ENCODE measurements at places on chromosomes 3 and 15. TPM values are rescaled to one million over a fixed set of nuclear protein-coding genes. Genes with fewer than 3 reads are reported as not detected.

The BDH1 gene
- total RNA-seq = not detected

GRCh38 chr3:132016061-132017041 is 18.5 kb downstream of the CPNE4 start:
- no peak for DNase-seq

DNA sequence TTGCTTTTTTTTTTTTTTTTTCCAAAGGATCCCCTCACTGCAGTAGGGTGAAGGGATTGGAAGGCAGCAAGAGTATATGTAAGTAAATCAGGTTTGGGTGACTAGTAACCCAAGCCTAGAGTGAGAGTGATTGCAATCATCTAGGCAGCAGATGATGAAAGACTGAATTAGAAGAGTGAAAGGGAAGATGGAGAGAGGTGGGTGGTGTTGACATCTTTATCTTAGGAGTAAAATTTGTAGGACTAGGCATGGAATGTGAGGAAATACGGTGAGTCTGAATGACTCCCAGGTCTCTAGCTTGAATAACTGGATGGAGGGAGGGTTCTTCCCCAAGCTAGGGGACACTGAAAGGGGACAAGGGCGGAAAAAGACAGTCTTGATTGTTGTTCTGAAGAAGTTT is 63.4 kb downstream of the TPRG1 start:
- DNase-seq = no peak

GRCh38 chr3:147197739-147198138 is 208.6 kb downstream of the ZIC4 start:
- DNase-seq = no peak

DNA sequence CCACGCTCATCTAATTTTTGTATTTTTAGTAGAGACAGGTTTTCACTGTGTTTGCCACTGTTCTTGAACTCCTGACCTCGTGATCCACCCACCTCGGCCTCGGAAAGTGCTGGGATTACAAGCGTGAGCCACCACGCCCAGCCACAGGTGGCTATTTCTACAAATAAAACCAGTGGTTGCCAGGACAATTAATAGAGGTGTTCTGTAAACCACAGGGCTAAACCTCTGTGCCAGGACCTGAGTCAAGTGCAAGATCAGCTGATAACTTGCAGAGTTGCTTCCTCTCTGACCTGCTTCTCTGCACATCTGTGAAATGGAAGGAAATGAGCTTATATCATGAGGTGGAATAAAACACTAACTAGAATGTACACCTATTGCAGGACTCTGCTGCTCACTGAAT is 72.8 kb downstream of the CD200R1L start:
- peak; percentile 68 for DNase-seq

DNA sequence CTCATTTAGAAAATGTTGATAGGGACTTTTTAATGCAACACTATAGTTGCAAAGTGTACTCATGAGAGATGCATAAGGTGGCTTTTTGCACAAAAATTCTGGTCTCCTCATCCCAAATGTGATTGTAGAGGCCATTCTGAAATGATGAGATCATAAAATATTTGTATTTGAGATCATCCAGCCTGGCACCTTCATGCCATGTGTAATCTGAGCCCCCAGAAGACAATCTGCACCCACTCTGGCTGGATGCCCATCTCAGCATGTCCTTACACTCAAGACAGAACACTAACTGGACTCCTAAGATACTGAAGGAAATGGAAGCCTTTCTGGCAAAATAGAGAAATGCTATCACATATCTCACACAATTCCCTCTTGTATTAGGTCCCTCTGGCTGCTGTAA is 49.2 kb downstream of the SLC7A14 start:
- no peak for DNase-seq

GRCh38 chr3:53680028-53680427 is 166.2 kb downstream of the CHDH start:
- no peak for DNase-seq

The ADAMTSL3 gene
- not detected for total RNA-seq

DNA sequence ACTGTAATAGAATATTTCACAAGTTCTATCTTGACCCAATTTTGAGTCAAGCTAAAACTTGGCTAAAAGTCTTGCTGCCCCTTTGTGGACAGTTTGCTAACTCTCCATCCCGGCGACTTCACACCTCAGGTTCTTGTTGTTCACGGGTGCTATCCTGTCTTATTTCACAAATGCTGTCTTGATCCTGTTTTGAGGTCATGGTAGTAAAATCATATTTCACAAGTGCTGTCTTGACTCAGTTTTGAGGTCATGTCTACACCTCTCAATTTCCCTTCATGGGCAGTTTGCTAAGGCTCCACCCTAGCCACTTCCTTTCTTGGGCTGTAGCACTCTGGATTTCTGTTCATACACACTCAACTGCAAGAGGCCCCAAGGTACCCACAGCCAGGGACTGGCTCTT is 45.0 kb upstream of the GK5 start:
- DNase-seq = no peak

GRCh38 chr3:120369037-120369467 is 19.9 kb upstream of the LRRC58 start:
- no peak for DNase-seq

GRCh38 chr3:153110041-153110440 is 52.0 kb upstream of the RAP2B start:
- no peak for DNase-seq

The ISLR2 gene
- total RNA-seq = not detected

- DNase-seq = no peak
Observed at GRCh38 chr3:147458995-147459704, 50.0 kb downstream of the ZIC1 start.

The MUC20 gene
- not detected for total RNA-seq

The TRIM42 gene
- total RNA-seq = not detected

GRCh38 chr3:152559246-152559645 is 275.7 kb upstream of the P2RY1 start:
- DNase-seq = no peak

The LINGO1 gene
- total RNA-seq = 0.60 TPM

GRCh38 chr15:92583096-92584034 is 72.2 kb downstream of the FAM174B start:
- DNase-seq = no peak

The KNSTRN gene
- total RNA-seq = 117 TPM

DNA sequence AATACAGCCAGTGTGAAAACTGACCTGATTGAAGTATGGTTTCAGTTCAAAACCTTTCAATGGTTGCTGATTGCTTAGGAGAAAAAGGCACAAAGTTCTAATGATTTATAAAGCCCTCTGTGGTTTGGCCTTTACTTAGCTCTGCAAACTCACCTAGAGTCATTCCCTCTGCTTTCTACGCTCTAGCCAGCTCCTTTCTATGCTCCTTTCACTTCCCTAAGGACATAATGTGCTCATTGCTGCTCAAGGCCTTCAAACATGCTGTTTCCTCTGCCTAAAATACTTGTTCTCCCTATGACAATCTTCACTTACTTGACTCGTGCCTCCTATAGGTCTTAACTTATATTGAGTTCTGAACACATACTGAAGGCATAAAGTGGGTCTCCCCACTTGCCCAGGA is 19.0 kb downstream of the RPL39L start:
- DNase-seq = no peak

DNA sequence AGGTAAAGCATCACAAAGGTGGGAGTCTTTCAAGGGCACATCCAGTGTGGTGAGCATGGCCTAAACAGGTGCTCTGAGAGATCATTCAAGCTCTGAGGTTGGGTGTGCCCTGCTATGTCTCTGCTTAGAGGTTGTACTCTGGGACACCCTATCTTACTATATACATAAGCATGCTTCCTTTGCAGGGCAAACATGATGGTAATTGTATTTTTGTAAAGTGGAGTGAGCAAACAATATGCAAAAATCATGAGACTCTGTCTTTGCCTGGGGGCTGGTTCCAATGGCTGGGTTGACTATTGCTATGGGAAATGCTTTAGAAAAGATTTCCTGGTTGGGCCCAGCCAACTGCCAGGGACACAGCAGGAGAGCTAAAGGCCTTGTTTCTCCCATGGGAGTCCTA is 315.1 kb upstream of the TLE3 start:
- no peak for DNase-seq

The RBP2 gene
- total RNA-seq = not detected

- DNase-seq = no peak
Observed at GRCh38 chr3:194854659-194855390, 169.1 kb downstream of the FAM43A start.

DNA sequence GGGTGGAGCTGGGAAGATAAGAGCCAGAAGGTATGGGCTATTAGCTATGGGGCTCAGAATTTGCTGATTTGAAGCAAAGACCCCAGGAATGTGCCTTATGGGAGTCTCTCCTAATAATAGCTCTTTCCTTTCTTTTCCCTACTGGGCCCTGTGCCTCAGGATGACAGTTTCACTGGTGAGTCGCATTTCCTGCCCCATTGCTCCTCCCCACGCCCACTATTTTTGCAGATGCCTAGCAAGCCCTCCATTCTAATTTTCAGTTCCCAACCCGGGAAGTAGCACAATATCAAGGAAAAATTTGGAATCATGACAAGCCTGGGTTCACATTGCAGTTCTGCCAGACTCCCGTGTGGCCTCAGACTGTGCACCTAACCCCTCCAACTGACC is 583 bp downstream of the IL17RE start:
- peak; percentile 55 for DNase-seq

The ITIH3 gene
- 2.2 TPM for total RNA-seq

The MINDY4B gene
- not detected for total RNA-seq

DNA sequence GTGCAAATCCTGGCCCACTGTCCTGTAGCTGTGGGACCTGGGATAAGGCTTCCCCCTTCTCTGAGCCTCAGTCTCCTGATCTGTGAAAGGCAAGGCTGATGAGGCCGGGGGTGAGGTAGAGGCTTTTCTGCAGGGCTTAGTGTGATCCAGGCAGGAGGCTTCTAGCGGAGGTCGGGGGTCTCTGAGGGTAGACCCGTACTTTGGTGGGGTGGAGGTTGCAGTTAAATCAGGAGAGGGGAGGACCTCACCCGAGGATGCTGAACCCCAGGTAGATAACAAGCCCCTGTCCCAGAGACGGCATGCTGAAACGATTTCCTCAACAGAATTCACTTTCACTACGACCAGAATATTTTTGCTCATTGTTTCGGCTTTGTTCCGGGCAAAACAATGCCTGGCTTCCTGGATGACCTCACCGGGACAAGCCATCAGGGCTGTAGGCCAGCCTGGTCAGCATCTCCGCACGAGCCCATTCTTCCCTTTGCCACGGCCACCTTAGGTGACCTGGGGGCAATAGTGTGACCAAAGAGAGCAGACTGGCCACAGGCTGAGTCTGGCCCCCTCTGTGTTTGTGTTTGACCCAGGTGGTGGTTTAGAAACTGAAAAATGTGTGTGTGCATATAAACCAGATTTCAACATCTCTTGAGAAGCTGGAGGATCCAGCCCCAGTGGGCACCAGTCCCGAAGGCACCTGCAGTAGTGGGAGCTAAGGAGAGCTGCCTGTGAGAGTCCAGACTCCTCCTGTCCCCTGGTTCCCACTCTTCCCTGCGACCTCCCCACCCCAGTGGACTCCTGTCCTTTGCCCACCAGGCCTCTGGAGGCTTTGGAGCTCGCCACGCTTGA is 33.0 kb downstream of the SLC6A6 start:
- peak; percentile 50 for DNase-seq

- no peak for DNase-seq
Observed at GRCh38 chr15:63669074-63669473, 71.9 kb downstream of the FBXL22 start.

DNA sequence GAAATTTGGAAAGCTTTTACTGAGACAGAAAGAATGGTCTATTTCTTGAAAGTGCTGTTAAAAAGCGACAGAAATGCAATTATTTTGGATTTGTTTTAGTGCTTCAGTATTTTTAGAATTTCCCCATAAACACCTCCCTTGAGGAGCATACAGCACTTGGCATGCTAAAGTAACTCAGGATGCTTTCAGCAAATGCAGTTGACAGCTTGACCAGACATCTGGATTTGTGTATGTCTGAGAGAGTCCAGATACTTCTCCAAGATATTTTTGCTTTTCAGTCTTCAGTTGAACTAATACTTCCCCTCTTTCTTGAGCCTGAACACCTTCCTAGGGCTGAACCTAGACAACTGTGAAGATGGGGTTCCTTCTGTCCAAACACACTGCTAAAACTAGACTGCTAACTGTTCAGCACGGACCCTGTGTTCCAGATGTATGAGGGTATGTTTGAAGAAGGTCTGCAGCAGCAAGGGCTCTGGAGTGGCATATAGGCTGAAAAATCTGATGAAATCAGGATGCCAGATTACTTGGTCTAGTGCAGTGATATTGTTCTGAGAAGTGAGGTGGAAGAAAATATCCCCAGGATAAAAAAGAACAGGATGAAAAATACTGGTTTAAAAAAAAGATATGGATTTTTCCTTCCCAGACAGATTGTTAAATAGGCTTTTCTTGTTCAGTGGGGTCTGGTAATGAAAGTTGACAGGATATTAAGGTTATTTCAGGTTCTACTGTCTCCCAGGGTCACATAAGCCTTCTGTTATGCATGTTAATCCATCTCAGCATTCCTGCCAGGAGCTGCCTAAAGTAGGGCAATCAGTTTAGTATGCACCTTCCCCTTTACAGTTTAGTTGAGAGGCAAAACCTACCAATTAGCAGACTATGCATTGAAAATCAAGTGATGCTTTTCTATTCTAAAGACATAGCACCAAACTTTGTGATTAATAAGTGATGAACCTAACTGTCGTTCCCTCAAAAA is 516.9 kb upstream of the TBL1XR1 start:
- no peak for DNase-seq

DNA sequence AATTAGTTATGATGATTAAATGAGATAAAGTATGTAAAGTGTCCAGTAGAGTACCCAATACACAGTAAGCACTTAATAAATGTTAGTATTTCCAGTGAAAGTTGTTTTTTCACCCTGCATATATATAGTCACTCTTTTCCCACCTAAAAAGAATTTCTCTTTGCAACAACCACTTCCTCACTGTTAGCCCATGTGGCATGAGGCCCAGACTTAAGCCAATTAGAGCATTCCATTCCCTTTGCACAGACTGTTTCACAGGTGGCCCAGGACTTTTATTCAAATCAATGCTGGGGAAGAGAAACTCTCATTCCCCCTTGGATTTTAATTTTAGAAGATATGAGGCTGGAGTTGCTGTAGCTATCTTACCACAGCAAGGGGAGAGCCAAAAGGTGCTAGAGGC is 3.7 kb downstream of the IFT80 start:
- DNase-seq = peak; percentile 85

GRCh38 chr3:164514576-164514975 is 563.7 kb downstream of the SI start:
- no peak for DNase-seq

- DNase-seq = no peak
Observed at GRCh38 chr3:134636406-134636805, 14.4 kb downstream of the KY start.

The GPR15 gene
- total RNA-seq = not detected

The CIAO2A gene
- total RNA-seq = 179 TPM

GRCh38 chr15:24878153-24878552 is 76.6 kb upstream of the SNRPN start:
- no peak for DNase-seq

DNA sequence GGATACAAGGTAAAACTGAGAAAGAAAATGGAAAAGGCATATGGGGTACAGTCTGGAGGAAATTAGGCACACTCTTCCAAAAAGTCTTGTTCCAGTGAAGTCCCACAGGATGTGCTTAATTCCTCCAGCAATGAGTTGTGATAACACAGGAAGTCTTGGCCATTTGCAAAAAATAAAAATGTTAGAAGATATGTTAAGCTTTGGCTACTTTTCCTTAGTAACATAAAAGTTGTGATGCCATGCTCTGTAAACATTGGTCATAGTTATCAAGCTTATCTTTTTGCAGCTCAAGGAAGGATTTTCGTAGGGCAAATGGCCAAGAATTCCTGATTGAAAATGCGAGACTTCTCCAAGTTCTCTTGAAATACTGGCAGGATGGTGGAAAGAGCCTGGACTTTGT is 26.4 kb downstream of the LNP1 start:
- no peak for DNase-seq

GRCh38 chr3:46873521-46873920 is 4.0 kb upstream of the PTH1R start:
- no peak for DNase-seq
